ENCODE measurements at places on chromosomes 6 and 20. TPM values are rescaled to one million over a fixed set of nuclear protein-coding genes. Genes with fewer than 3 reads are reported as not detected.

The LY86 gene
- not detected for total RNA-seq

DNA sequence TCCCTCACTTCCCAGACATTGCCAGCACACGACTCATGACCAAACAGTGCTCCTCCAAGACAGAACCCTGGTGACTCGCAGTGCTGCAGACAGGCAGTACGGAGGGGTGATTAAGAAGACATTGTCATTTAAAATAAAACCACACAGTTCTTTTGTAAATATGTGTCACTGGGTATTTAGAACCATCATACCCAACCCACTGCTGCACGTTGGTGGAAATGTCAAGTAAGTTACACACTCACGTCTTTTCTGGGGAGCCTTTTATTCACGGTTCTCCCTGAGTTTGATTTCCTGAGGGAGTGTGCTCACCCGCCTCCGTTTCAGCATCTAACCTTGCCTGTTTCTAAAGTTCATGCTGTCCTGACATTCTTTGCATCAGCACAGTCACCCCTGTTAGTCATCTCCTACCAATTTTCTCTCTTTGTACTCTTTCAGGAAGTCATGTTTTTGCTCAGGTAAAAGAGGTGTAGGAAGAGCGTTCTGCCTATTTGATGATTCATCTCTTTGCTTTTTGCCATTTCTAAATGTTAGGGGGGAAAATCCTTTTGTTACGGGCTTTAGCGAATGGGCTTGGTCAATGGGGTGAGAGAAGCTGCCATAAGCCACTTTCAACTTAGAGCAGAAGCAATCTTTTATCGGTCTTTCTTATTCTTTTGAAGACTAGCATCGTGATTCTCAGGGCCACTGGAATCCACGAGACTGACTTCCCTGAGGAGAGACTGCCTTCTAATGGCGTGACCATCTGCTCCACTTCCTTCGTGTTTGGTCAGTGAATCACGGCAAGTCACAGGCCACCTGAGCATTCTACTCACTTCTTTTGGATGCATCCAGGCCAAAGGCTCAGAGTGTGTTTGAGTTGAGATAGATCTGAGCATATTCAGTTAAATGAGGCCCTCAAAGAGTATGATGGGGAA, 512.8 kb upstream of the JARID2 start:
- H3K27ac ChIP-seq = no peak overlapping the region
- peak; percentile 53 for DNase-seq
- H3K4me1 ChIP-seq = peaks cover 17% of the 10 kb centered on the region
- no peak overlapping the region for H3K4me3 ChIP-seq

The ADIG gene
- not detected for total RNA-seq

The ANKRD66 gene
- total RNA-seq = not detected

- no peaks in the 10 kb centered on the region for H3K27me3 ChIP-seq
- DNase-seq = peak; percentile 8
Measured at GRCh38 chr20:58551631-58552030, 36.4 kb upstream of the APCDD1L start.

- H3K36me3 ChIP-seq = no peaks in the 10 kb centered on the region
- H3K27ac ChIP-seq = no peak overlapping the region
- H3K4me3 ChIP-seq = no peak overlapping the region
- no peak for DNase-seq
Measured at GRCh38 chr6:129730477-129731165, 20.6 kb upstream of the ARHGAP18 start.

The EYS gene
- 0.11 TPM for total RNA-seq

DNA sequence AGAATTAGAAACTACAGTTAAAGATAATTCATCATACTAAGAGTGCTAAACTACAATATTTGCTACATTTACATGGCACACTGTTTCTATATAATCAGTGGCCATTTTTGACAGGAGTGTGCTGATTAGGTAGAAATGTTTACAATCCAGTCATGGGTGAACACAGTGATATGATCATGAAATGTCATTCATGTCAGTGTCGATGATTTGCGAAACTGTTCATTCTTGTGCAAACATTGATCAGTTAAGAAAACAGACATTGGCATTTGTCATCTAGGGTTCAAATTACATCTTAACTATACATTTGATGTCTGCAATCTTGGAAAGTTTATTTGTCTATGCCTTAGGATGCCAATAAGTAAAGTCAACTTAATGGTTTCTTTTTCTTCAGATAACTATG, 474.9 kb downstream of the DOK5 start:
- DNase-seq = no peak
- no peaks in the 10 kb centered on the region for H3K4me1 ChIP-seq
- H3K27me3 ChIP-seq = no peaks in the 10 kb centered on the region

DNA sequence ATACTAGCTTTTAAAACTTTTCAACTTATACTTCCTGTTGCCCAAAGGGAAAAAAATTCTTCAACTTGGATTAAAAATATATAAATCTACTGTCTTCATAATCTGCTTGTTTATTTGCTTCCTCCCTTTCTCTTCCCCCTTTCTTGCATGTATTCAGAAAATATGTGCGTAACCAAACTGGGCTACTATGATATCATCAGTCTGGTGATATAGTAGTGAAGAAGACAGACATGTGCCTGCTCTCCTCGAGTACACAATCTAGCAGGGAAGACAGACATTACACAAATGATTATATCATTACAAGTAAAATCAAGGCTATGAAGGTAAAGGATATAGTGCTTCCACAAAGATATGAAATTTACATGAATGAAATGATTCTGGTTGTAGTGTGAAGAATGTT, 31.0 kb downstream of the IBTK start:
- peaks cover 72% of the 10 kb centered on the region for H3K36me3 ChIP-seq
- DNase-seq = no peak
- no peak overlapping the region for H3K4me3 ChIP-seq
- no peaks in the 10 kb centered on the region for H3K27me3 ChIP-seq
- H3K4me1 ChIP-seq = no peaks in the 10 kb centered on the region
- H3K27ac ChIP-seq = no peak overlapping the region

The KCNS1 gene
- 0.99 TPM for total RNA-seq

The DDO gene
- total RNA-seq = not detected

DNA sequence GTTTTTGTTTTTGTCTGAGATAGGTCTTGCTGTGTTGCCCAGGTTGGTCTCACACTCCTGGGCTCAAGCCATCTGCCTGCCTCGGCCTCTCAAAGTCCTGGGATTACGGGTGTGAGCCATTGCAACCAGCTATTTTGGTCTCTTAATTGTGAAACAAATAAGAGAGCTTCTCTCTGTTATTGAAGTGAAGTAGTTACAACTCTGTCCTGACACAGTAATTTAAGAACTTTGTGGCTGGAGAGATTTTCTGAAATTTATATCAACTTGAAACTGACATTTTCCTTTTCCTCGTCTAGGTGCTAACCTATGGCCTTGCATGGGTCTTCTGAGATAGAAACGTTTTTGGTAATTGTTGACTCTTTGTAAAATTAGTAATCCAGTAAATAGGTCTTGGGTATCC, 122.1 kb upstream of the DOK5 start:
- no peaks in the 10 kb centered on the region for H3K4me1 ChIP-seq
- no peak overlapping the region for H3K4me3 ChIP-seq
- no peaks in the 10 kb centered on the region for H3K27me3 ChIP-seq
- no peak overlapping the region for H3K27ac ChIP-seq
- DNase-seq = no peak

DNA sequence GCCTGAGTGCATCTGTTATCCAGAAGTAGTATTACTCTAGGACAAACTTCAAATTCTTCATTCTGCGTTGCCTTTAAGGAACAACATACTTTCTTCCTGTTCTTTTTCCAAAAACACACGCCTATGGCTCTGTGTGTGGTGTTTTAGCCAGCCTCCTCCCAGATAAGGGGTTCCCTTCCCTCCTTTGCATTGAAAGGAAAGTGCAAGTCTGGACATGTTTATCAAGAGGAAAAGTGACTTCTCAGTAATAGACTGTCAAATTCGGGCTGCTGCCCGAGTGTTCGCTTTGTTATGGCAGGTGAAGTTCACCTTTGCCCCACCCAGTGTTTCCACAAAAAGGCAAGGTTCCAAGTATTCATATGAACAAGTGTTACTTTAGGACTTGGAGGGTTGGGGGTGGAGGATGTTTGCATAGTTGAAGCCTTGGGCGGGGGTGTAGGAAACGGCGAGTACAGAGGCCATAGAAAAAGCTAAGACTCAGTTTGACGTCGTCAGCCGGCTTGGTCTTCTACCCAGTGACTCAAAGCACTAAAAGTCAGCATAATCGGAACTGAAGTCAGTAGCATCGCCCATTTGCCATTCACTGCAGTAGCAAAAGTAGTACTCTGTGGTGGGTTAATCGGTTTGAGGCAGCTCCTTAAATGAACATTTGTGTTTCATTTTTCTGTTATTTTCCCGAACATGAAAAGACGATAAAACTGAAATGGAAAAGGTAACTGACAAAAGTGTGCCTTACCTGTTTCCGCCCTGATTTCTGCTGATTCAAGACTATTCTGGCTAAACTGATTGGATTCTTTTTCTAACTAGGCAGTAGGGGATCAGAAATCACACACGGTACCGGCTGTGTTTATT, 12.5 kb downstream of the PRDM1 start:
- DNase-seq = no peak
- H3K4me1 ChIP-seq = peaks cover 3% of the 10 kb centered on the region
- peaks cover 2% of the 10 kb centered on the region for H3K27me3 ChIP-seq
- H3K27ac ChIP-seq = no peak overlapping the region
- no peaks in the 10 kb centered on the region for H3K36me3 ChIP-seq

DNA sequence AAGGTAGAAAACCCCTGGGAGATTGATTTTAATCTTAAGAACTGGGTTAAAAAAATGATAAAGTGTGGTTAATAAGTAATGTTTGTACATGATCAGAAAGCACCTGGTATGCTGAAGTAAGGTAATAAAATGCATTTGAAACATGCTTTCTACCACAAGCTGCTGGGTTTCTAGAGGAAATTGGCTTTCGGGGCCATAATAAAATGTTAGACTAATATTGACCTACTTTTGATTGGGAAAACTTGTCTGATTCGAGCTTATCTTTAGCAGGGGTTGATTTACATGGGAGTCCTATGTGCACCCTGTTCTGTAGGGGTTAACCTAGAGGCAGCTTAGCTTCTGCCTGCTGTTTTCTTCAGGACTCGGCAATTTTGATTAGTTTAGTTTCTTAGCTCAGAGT, 50.5 kb downstream of the CRYBG1 start:
- H3K4me1 ChIP-seq = no peaks in the 10 kb centered on the region
- DNase-seq = no peak
- H3K27me3 ChIP-seq = no peaks in the 10 kb centered on the region
- H3K27ac ChIP-seq = no peak overlapping the region

- H3K4me3 ChIP-seq = no peak overlapping the region
- H3K27ac ChIP-seq = no peak overlapping the region
- DNase-seq = no peak
- H3K4me1 ChIP-seq = no peaks in the 10 kb centered on the region
- no peaks in the 10 kb centered on the region for H3K36me3 ChIP-seq
Measured at GRCh38 chr20:45993197-45993951, 15.3 kb upstream of the MMP9 start.

DNA sequence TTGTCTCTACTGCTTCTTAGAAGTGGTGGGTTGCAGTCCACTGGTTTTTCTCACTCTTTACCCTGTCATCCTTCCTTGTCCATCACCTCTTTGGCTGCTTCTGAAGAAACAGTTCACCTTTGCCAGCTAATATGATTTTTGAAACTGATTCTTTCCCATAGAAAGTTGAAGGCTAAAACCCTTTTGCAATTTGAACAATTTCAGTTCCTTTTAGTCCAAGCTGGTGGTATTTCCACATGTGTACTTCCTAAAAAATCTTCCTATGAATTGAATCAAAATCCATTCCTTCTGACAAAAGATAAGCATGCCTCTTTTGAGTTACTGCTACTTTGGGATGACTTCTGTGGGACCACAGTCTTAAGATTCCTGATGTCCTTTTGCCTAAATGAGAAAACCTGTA, 210.0 kb upstream of the MAN1A1 start:
- no peak for DNase-seq
- peaks cover 4% of the 10 kb centered on the region for H3K36me3 ChIP-seq
- no peak overlapping the region for H3K27ac ChIP-seq
- H3K27me3 ChIP-seq = no peaks in the 10 kb centered on the region
- H3K4me1 ChIP-seq = no peaks in the 10 kb centered on the region
- no peak overlapping the region for H3K4me3 ChIP-seq

DNA sequence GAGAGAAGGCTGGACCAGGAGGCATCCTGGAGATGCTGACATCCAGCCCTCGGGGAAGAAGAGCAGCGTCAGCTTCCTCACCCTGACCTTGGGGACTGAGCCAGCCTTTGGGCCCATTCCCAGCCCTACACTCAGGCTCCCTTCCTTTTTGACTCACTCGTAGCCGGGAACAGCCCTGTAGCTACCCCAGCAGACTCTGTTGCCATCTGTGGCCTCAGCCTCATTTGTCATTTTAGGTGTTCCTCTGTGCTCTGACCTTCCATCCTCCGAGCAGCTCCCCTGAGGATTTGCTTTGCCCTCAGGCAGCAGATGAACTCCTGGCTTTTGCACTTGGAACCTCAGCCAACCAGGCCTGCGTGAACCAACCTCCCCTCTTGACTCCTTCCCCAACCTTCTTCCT, 67.5 kb downstream of the ELOVL2 start:
- H3K27me3 ChIP-seq = no peaks in the 10 kb centered on the region
- DNase-seq = no peak
- no peak overlapping the region for H3K4me3 ChIP-seq

The SCGN gene
- not detected for total RNA-seq

The WFDC12 gene
- not detected for total RNA-seq

- H3K4me1 ChIP-seq = no peaks in the 10 kb centered on the region
- H3K27me3 ChIP-seq = no peaks in the 10 kb centered on the region
- no peak overlapping the region for H3K4me3 ChIP-seq
- DNase-seq = no peak
Measured at GRCh38 chr6:104862456-104862855, 2.7 kb upstream of the HACE1 start.

- DNase-seq = no peak
- H3K36me3 ChIP-seq = no peaks in the 10 kb centered on the region
- no peaks in the 10 kb centered on the region for H3K27me3 ChIP-seq
- peaks cover 2% of the 10 kb centered on the region for H3K4me1 ChIP-seq
Measured at GRCh38 chr6:36025260-36025931, 955 bp upstream of the SLC26A8 start.

The CLVS2 gene
- 0.26 TPM for total RNA-seq

The KIFC1 gene
- total RNA-seq = 73.8 TPM

- H3K27me3 ChIP-seq = no peaks in the 10 kb centered on the region
- no peak for DNase-seq
- H3K4me3 ChIP-seq = no peak overlapping the region
Measured at GRCh38 chr20:856361-856775, 22.9 kb downstream of the FAM110A start.

DNA sequence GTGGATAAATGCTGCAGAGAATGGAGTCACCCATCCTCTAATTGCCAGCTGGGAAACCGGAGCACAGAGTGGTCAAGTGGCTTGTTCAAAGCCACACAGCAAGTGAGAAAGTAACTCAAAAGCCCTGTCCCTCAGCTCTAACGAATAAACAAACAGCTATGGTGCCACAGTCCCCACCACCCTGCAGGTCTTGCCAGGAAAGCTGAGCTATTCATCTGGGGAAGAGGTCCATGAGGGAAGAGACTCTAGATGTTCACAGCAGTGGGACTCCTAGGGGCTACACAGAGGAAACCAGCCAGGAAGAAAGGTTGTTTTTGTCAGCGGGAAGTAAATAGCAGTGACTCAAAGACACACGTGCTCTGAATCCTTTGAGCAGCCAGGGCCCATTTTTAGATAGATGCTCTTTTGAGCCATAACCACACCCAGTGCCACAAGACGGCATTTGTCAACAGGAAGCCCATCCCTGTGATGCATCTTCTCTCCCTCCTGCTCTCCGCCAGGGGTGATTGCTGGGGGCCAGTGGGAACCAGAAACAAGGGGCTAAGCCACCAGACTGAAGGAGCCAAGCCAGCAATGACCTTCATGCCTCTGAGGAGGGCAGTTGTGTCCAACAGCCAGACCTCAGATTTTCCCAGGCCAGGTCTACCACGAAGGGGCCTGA, 32.4 kb upstream of the TCP11 start:
- no peaks in the 10 kb centered on the region for H3K4me1 ChIP-seq
- peak; percentile 22 for DNase-seq
- no peaks in the 10 kb centered on the region for H3K27me3 ChIP-seq

The GLP1R gene
- 0.85 TPM for total RNA-seq

All from H9 (cell line).